ENCODE measurements at places on chromosomes 5 and 9. TPM values are rescaled to one million over a fixed set of nuclear protein-coding genes. Genes with fewer than 3 reads are reported as not detected.

Gene LCN10
- total RNA-seq, result 9.8 TPM

Gene GFI1B
- 1.0 TPM for total RNA-seq

GRCh38 chr5:137148655-137149054, 350.5 kb downstream of the SPOCK1 start:
- no peak overlapping the region for H3K27ac ChIP-seq
- no peaks in the 10 kb centered on the region for H3K27me3 ChIP-seq
- peaks cover 14% of the 10 kb centered on the region for H3K4me1 ChIP-seq
- H3K36me3 ChIP-seq, result no peaks in the 10 kb centered on the region
- H3K4me3 ChIP-seq, result no peak overlapping the region
- DNase-seq, result no peak

Gene OBP2B
- not detected for total RNA-seq

GRCh38 chr9:76289042-76289441, 105.2 kb downstream of the RFK start:
- DNase-seq, result no peak
- H3K27ac ChIP-seq, result no peak overlapping the region
- no peaks in the 10 kb centered on the region for H3K4me1 ChIP-seq
- H3K27me3 ChIP-seq, result no peaks in the 10 kb centered on the region
- no peaks in the 10 kb centered on the region for H3K36me3 ChIP-seq

Gene TLR4
- 0.27 TPM for total RNA-seq

Gene PPP3R2
- total RNA-seq, result not detected

- no peaks in the 10 kb centered on the region for H3K4me1 ChIP-seq
- H3K27me3 ChIP-seq, result no peaks in the 10 kb centered on the region
Measured at GRCh38 chr5:14749579-14750101, 85.1 kb downstream of the OTULIN start.

- no peaks in the 10 kb centered on the region for H3K36me3 ChIP-seq
- no peak overlapping the region for H3K4me3 ChIP-seq
- H3K27ac ChIP-seq, result no peak overlapping the region
- no peak for DNase-seq
- H3K4me1 ChIP-seq, result peaks cover 10% of the 10 kb centered on the region
Measured at GRCh38 chr5:81948349-81948748, 23.5 kb upstream of the ATG10 start.

DNA sequence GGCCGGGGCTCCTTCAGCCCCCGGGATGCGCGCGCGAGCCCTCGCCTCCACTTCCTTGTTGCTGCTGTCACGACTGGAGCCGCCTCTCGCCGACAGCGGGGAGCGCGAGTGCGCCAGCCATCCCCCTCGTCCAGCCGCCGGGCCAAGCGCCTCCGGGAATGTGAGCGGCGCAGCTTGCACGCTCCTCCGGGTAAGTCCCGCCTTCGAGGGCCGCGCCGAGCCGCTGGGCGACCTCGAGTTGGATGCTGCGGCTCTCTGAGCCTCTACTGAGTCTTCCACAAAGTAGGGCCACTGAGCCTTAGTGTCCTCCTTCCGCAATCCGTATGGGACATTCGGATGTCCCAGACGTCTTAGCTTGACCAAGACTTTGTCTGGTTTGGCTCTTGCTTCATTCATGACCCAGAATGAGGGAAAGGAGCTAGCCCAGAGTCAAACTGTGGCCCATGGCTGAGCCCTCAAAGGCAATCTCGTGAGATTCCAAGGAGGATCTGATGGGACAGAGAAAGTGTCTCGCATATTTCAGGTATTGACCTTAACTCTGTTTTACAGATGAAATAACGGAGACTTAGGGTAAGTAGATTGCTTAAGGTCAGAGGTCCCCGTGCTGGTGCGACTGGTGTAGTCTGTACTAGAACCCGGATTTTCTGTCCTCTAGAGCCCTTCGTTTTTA, 586 bp downstream of the HMGXB3 start:
- H3K27me3 ChIP-seq, result no peaks in the 10 kb centered on the region
- DNase-seq, result peak; percentile 71
- peaks cover 6% of the 10 kb centered on the region for H3K4me1 ChIP-seq
- peaks cover 8% of the 10 kb centered on the region for H3K36me3 ChIP-seq
- peak overlapping the region; percentile 83 for H3K27ac ChIP-seq

DNA sequence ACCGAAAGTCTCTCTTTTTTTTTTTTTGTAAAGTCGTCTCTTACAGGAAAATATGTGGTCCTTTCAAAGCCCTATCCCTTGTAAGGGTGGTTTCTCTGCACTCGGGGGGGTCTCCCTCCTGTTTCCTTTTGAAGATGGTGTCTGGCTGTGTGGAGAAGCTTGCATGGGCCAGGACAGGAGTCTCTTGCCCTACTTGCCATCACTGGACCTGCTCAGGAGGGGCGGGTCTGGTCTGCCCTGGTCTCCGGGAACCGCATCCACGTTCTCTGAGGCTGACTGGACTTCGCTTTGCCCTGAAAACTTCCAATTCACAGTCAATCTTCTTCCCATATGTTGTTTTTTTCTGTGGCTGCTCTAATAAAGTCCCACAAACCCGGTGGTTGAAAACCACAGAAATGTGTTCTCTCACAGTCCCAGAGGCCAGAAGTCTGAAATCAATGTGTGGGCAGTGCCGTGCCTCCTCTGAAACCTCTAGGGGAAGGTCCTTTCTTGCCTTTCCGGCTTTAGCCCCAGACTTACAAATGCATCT, 92.9 kb upstream of the IER5L start:
- no peak overlapping the region for H3K27ac ChIP-seq
- no peak for DNase-seq
- no peaks in the 10 kb centered on the region for H3K27me3 ChIP-seq
- H3K36me3 ChIP-seq, result no peaks in the 10 kb centered on the region
- peaks cover 7% of the 10 kb centered on the region for H3K4me1 ChIP-seq

GRCh38 chr9:76704593-76705204, 59.5 kb upstream of the PCA3 start:
- H3K4me1 ChIP-seq, result no peaks in the 10 kb centered on the region
- H3K4me3 ChIP-seq, result no peak overlapping the region

GRCh38 chr9:135415586-135415985, 64.0 kb upstream of the PPP1R26 start:
- no peak overlapping the region for H3K27ac ChIP-seq
- no peak overlapping the region for H3K4me3 ChIP-seq
- peaks cover 3% of the 10 kb centered on the region for H3K4me1 ChIP-seq
- DNase-seq, result no peak
- H3K27me3 ChIP-seq, result no peaks in the 10 kb centered on the region

Measured in GM23338 (cell line).